ENCODE measurements at places on chromosomes 5 and 9.

- no peak for DNase-seq
These were observed 1.7 kb downstream of the FREM1 start for GRCh38 chr9:14908295-14909180.

GRCh38 chr9:12933957-12934356 lies 159.1 kb downstream of the LURAP1L start:
- DNase-seq, result no peak

DNA sequence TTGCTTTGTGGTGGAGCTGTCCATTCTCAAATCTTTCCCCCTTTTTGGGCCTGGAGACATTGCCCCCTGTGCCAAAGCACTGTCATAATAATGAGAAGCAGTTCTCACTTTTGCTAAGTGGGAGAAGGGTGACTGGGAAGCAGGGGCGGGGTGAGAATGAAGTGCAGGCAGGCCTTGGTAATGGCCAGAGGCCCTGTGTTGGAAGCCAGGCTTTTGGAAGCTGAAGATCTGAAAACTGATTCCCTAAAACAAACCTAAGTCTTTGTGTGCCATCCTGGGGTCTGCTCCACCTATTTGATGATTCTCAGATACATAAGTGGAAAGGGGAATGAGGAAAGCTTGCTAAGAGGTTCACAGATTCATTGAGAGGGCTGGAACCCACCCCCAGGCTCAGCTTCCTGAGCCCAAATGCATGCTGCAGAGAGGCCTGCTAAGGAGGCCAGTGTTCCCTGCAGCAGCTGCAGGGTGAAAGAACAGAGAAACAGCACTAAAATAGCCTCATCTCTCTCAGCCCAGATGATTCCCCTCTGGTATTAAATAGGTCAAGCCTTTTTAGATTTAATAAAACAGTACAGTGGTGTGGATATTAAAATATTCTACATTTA lies 75.0 kb downstream of the NSG2 start:
- no peak for DNase-seq

- DNase-seq, result no peak
These were observed 2.7 kb downstream of the ANKRD33B start for GRCh38 chr5:10566543-10567068.

- DNase-seq, result no peak
These were observed 4.4 kb downstream of the ABL1 start for GRCh38 chr9:130839132-130840111.

DNA sequence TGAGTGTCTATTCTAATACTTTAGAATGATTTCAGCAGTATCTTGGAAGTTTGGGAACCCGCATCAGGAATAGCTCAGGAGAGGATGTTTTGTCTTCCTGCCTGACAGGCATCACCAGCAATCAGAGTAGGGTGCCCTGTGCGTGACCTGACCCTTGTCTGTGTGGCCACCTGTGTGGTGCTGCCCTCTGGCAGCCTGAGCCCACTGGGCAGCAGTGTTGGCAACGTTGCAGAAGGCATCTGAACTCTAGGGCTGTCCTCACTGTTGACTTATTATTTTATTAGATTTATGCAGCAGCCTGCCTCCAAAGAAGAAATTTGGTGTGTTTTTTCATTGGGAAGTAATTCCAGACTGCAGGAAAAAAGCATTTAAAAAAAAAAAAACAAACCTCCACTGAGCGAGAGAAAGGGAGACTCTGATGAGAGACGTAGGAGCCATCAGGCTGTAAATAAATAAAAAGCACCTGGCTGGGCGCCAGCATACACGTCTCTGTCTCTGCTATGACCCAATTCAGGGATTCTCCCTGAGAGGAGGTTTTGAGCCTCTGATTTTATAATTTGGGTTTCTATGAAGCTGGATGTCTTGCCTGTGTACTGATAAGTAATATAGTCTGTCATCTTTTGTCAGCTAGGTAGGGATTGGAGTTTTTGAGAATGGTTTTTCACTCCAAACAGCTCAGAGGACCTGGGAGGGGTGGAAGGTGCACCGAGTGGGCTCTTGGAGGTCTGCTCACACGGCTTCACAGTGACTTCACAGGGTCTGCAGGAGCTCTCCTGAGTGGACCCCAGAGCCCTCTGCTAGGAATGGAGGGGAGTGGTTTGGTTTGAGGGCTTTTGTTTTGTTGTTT lies 49.0 kb downstream of the FAM78A start:
- no peak for DNase-seq

GRCh38 chr5:96315431-96315830 lies 117.6 kb downstream of the PCSK1 start:
- no peak for DNase-seq

- no peak for DNase-seq
These were observed 200.2 kb downstream of the PLK2 start for GRCh38 chr5:58259685-58260152.

DNA sequence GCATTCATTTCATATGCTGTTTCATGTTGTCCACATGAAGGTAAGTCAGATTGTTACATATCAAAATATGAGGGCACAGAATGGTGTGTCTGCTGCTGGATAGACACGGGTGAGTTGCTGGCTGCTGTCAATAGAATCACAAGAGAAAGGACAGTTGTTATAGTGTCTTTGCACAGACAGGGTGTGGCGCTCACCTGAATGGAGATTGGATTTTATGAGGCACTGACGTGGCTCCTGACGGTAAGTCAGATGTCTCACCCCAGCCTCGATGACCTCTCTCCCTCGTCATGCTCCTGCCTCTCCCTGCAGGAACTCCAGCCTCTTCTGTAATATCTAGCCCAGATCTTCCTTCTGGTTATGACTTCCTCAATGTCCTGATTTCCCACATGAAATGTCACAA lies 75.4 kb upstream of the SELENOP start:
- no peak for DNase-seq

- no peak for DNase-seq
These were observed 477.4 kb upstream of the WWC1 start for GRCh38 chr5:167814040-167814439.

DNA sequence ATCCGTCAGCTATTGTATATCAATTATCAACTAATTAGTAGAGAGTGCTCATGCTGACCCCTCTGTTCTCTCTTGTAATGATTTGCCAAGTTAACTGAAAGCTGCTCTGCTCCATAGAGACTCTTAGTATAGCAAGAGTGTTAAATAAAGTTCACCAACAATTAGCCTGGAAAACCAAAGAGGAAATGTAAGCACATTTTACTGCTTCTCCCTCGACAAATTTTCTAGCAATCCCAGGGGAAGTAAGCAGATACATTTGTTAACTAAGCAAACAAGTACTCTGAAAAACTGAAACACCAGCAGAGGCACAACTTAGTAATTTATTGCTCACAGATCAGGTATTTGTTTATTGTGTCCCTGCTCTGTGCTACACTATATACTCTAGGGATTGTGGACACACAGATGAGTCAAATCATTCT lies 162.2 kb downstream of the GLIS3 start:
- DNase-seq, result no peak

- no peak for DNase-seq
These were observed 61.9 kb upstream of the RUFY1 start for GRCh38 chr5:179488491-179488890.

Measured in GM20000 (cell line).